Smooth muscle cell of trachea (primary cell): ENCODE measurements at places on chromosomes 11 and 22. TPM values are rescaled to one million over a fixed set of nuclear protein-coding genes. Genes with fewer than 3 reads are reported as not detected.

The KCNK7 gene
- 0.29 and 0.50 TPM in 2 replicates for total RNA-seq

The C11orf42 gene
- total RNA-seq: not detected in 2 replicates

The MAPK8IP1 gene
- total RNA-seq: 8.1 and 17.4 TPM in 2 replicates

The USP47 gene
- total RNA-seq: 81.0 and 86.0 TPM in 2 replicates

The FLRT1 gene
- total RNA-seq: 0.15 and 0.50 TPM in 2 replicates

The IFITM10 gene
- 0.58 and 0.83 TPM in 2 replicates for total RNA-seq

The APOL3 gene
- 25.2 and 45.2 TPM in 2 replicates for total RNA-seq

The IRF7 gene
- 7.7 and 11.9 TPM in 2 replicates for total RNA-seq

The POU2AF2 gene
- not detected in 2 replicates for total RNA-seq

The SPA17 gene
- 7.4 and 29.2 TPM in 2 replicates for total RNA-seq

The NPAS4 gene
- 0.29 TPM in 1 of 2 replicates, not detected in the other for total RNA-seq

The NEAT1 gene
- total RNA-seq: 322 and 406 TPM in 2 replicates

The OR8D2 gene
- total RNA-seq: not detected in 2 replicates

The ANKRD42 gene
- 7.7 and 11.9 TPM in 2 replicates for total RNA-seq

The FGF19 gene
- total RNA-seq: not detected in 2 replicates

The OR4C3 gene
- not detected in 2 replicates for total RNA-seq

The BEST1 gene
- total RNA-seq: 3.2 and 13.1 TPM in 2 replicates

The ART1 gene
- total RNA-seq: not detected in 2 replicates

The DHCR7 gene
- 37.2 and 44.8 TPM in 2 replicates for total RNA-seq

The GRM5 gene
- not detected in 2 replicates for total RNA-seq

The CYB5R2 gene
- total RNA-seq: 13.6 and 20.4 TPM in 2 replicates

The OR56A4 gene
- total RNA-seq: not detected in 2 replicates

The DEUP1 gene
- total RNA-seq: not detected in 2 replicates

The DNAJB7 gene
- total RNA-seq: not detected in 2 replicates

The OR8K5 gene
- not detected in 2 replicates for total RNA-seq

The DMC1 gene
- total RNA-seq: 2.8 and 15.3 TPM in 2 replicates

The GAL3ST3 gene
- total RNA-seq: not detected in 2 replicates
